ENCODE measurements at places on chromosomes 7 and 10. TPM values are rescaled to one million over a fixed set of nuclear protein-coding genes. Genes with fewer than 3 reads are reported as not detected.

DNA sequence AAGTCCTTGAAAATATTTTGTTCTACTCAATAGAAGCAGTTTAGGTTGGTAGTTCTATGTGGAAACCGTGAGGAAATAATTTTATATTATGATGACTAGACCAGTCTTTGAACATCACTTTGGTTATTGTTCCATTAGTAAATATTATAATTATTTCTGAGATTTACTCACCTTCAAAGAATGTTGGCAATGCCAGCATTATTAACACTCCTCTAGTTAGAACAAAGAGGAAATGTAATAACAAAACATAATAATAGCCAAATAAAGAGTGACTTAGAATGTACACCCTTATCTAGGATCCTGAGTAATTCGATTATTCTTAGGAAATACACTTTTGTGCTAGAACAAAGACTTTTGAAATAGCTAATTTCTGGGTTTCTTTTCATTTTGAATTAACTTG, 121.1 kb downstream of the CFTR start:
- no peak for DNase-seq

The EVX1 gene
- total RNA-seq = not detected

The OPN4 gene
- total RNA-seq = not detected

The HMX2 gene
- total RNA-seq = not detected

Measured in ovary (tissue), 10 donors.